Kidney (tissue), 22 donors: ENCODE measurements at places on chromosomes 11 and 22. TPM values are rescaled to one million over a fixed set of nuclear protein-coding genes. Genes with fewer than 3 reads are reported as not detected.

DNA sequence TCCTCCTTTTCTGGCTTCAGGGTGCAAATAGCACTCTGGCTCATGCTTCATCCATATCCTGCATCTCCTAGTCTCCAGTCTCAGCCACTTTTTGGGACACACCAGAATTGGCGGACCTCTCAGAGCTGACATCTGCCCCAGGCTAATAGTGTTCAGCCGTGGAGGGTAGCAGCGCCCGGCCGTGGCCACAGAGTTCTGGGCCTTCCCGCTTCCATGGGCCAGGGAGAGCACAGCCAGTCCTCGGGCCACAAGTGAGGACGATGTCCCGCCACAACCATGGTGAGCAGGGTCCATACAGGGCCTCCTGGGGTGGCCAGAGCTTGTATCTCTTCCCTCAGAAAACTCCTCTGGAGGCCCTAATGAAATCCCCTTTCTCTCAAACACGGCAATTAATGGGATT lies 26.0 kb downstream of the DKK3 start:
- DNase-seq = no peak

- DNase-seq = no peak
Measured at GRCh38 chr11:72411623-72412419, 22.5 kb downstream of the CLPB start.

DNA sequence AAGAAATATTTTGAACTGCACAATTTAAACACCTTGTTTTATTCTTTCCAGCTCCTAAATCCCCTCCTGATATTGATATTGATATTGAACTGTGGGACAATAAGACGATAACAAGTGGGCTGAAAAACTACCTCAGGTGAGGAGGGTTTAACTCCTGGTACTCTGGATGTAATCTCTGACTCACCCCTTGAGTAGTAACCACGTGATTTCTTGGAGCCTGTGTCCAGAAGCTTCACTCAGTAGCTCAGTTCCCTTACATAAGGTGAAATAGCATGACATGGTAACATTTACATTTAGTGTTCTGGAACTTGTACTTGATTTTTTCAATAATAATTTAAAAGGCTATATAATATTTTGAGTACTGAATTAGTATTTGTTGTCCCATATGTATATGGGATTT lies 168.0 kb downstream of the PGR start:
- no peak for DNase-seq

DNA sequence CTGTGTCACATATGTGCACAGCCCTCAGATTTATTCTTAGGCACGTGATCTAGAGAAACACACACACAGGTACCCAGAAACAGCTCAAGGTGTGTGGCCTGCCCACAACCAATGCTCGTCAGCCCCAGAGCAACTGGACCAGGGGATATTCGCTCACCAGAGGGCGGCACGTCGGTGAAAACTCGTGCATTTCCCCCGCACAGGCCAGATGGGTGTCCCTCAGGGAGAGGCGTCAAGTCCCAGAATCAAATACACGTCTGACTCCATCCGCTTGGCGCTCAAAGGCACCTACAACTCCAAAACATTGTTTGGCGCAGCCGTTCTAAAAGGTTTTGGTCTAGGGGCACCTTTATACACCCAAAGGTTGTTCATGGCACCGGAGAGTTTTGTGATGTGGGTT lies 429.0 kb downstream of the BRD1 start:
- DNase-seq = no peak

- DNase-seq = peak; percentile 90
Measured at GRCh38 chr11:798093-798713, at the start of gene SLC25A22. Gene SLC25A22, minus strand, starts transcription at chr11:798281. Its CDS starts 3,275 bp downstream, at chr11:795006.

DNA sequence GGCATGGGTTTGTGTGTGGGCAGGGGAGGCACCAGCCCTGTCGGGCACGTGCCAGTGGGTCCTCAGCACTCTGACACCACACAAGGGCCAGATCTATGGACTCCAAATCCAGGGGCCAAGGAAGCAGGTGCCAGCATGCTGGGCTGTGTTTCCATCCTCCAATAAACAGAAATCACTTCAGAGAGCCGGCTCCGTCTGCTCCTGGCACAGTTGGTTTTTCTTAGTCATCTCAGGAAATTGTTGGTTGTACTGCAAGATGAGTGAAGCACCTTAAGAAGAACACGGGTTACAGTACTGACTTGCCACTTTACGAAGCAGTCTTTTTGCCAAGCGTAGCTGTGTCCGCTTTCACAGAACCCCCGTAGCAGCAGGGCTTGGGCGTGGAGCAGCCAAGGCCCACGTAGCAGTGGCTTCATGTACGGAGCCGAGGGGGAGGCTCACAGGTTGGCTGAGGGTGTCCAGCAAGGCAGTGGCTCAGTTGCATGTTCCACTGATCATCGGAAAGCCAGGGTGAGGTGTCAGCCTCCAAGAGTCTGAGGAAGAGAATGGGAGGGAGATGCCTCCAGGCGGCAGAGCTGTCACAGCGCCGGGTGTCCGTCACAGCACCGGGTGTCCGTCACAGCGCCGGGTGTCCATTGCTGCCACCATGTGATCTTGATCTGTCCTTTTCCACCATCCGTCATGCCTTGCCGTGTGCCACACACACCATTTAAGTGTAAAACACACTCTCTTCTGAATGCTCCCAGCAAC lies 314.9 kb downstream of the CTTN start:
- no peak for DNase-seq

- peak; percentile 60 for DNase-seq
Measured at GRCh38 chr11:69049490-69049867, 747 bp downstream of the TPCN2 start.

DNA sequence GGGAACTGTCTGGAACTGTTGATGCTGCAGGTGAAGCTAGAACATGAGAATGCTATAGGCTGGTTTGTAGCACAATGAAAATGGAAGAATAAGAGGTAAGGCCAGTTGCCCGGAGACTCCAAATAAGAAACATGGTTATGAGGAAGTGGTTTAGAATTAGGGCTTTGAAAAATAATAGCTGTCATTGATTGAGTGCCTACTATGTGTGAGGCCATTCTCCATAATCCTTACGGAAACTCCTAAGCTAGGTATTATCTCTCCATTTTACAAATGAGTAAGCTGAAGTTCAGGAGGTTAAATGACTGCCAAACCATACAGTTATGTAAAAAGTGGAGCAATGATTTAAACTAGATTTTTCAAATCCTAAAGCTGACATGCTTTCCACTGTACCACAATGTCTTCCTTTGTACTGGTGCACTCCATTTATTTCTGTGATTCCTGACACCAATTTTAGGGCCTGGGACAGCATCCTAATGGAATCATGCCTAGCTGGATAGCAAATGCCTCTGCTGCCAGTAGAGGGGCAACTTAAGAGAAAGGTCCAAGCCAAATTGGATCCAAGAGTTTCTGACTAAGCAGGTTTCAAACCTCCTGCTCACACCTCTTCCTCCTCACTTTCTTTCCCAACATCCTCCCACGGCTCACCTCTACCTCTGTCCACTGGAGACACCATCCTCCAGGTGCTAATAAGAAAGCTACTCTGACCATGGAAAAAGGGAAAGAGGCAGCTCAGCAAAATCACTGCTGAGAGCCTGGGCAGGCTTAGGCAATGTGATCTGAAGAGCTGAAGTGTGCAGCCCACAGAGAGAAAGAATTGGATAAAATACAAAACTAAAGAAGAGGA lies 46.9 kb upstream of the PICALM start:
- no peak for DNase-seq

DNA sequence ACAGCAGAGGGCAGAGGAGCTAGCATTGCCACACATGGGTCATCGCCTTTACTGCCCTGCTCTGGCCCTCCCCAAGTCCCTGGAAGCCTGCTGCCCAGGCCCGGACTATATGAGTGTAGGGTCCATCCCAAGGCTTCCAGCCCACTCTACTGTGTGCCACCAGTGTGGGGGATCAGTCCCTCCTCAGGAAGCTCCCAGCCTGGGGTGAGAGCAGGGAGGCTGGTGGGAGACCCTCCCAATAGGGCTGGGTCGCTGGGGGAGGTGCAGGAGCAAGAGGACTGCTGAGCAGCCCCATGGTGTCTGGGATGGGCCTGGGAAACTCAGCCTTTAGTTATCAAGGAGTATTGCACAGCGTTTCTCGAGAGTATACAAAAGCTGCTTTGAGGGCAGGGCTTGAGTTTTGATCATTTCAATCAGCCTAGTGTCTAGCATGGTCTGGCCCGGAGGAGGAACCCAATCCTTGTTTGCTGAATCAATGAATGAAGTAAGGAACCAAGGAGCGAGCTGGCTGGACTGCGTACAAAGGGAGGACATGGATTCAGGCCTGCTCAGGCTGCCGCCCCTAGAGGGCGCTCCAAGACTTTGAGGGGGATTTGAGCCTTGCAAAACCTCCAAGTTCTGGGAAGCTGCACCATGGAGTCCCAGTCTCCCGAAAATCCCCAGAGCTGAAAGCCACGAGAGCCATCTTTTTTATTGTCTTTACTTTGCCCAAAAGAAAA lies 89.0 kb upstream of the PARVA start:
- DNase-seq = peak; percentile 93

DNA sequence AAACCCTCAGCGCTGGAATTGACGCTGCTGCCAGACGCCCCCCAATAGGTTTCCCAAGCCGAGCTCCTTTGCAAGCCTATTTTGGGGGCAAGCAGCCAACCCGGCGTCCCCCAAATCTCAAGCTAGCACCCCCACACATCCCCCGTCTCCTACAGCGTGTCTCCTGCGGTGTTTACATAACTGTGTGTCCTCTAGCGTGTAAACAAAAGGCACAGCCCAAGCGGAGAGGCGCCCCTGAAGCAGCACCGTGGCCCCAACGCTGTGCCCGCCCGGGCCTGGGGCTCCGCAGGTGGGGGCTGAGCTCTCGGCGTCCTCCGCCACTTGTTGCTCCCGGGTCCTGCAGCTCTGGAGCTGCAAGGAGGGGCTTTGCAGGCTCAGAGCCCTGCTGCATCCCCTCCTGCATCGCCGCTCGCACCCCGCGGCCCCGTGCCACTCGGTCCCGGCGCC lies 1.6 kb downstream of the CADM1 start:
- DNase-seq = no peak

- no peak for DNase-seq
Measured at GRCh38 chr11:116787436-116787785, 412 bp downstream of the ZPR1 start.

- DNase-seq = peak; percentile 60
Measured at GRCh38 chr11:123166071-123166559, 28.9 kb downstream of the CLMP start.

DNA sequence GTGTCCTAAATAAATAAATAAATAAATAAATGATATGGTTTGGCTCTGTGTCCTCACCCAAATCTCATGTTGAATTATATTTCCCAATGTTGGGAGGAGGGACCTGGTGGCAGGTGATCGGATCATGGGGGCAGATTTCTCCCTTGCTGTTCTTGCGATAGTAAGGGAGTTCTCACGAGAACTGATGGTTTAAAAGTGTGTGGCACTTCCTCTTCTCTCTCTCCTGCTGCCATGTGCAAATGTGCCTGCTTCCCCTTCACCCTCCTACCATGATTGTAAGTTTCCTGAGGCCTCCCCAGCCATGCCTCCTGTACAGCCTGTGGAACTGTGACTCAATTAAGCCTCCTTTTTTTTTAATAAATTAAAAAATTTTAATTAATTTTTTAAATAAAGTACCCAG lies 138.2 kb downstream of the FBXO7 start:
- DNase-seq = no peak

- DNase-seq = no peak
Measured at GRCh38 chr11:134514354-134514951, 102.4 kb upstream of the B3GAT1 start.

GRCh38 chr11:132032555-132032954 lies 662.1 kb downstream of the NTM start:
- DNase-seq = no peak

DNA sequence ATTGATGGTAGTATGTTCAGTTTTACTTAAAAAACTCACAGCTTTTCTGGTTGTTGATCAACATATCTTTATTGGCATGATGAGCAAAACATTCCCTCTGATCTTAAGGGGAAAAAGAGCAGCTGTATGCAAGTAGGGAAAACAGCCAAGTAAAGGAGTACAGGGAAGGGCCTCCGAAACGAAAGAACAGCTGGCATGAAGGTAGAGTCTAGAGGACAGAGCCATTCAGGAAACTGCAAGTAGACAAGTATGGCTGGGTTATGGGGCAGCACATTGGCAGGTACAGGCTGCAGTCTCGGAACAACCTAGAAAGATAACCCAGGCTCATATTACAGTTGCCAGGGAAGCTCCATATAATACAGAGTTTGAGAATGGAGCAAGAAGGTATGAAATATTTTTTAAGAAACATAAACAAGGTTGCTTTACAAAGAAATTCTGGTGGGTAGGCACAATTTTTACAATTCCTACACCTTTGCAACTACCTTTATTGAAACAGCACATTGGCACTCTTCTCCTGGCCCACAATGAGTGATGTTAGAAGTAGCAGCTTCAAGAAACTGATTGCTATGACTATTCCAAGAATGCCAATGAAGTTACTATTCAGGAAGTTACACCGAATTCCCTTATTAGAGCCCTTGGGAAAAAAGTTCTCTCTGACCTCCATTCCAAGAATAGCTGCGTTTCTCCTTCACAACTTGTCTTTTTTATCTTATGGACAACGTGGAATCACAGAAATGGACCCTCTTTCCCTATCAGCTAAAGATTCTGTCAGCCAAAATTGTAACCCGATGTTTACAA lies 45.2 kb downstream of the LGR4 start:
- DNase-seq = no peak

GRCh38 chr11:128346804-128347203 lies 240.6 kb downstream of the ETS1 start:
- DNase-seq = no peak

- no peak for DNase-seq
Measured at GRCh38 chr11:27916541-27917100, 191.3 kb downstream of the KIF18A start.

DNA sequence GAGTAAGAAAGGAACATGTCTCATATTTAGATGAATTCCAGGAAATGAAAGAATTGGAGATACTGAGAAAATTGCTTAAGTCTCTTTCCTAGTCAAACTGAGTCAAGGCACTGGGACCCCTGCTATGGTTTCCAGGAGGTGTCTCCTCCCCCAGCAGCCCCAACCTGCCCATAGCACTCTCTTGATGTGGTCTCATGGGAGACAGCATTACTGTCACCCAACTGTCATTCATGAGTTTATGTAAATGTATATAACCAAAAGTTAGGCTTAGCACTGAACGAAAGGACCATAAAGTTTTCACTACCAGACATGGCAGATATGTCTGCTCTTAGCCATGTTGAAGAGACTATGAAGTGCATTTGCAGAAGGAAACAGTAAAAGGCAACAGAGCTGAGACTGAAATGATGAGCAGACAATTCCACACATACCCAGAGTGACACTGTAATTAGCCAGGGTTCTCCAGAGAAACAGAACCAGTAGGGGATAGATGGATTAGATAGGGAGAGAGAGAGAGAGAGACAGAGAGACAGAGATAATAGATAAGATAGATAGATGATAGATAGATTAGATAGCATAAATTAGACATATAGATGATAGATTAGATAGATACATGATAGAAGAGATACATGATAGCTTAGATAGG lies 328.1 kb downstream of the BRD1 start:
- no peak for DNase-seq

- peak; percentile 91 for DNase-seq
Measured at GRCh38 chr11:2151500-2152257, 9.3 kb downstream of the INS start.

PRR5L gene
- total RNA-seq = 17.5 TPM

KIAA1671 gene
- total RNA-seq = 65.2 TPM

VPREB3 gene
- 1.0 TPM for total RNA-seq

KCNJ5 gene
- total RNA-seq = 6.5 TPM

SEZ6L gene
- 0.19 TPM for total RNA-seq

APOA5 gene
- not detected for total RNA-seq

MMP27 gene
- not detected for total RNA-seq

APOBEC3C gene
- total RNA-seq = 19.8 TPM

ZDHHC24 gene
- 18.7 TPM for total RNA-seq

OR2D3 gene
- total RNA-seq = not detected

C11orf86 gene
- not detected for total RNA-seq

APOA4 gene
- not detected for total RNA-seq

GGT1 gene
- 169 TPM for total RNA-seq

CALCA gene
- total RNA-seq = not detected

NPTXR gene
- total RNA-seq = 12.5 TPM

PDE2A gene
- 42.0 TPM for total RNA-seq

APLNR gene
- total RNA-seq = 5.3 TPM
